ENCODE measurements at places on chromosomes 7 and 10.

GRCh38 chr10:99276848-99277486 is 41.3 kb upstream of the HPSE2 start:
- DNase-seq = no peak

DNA sequence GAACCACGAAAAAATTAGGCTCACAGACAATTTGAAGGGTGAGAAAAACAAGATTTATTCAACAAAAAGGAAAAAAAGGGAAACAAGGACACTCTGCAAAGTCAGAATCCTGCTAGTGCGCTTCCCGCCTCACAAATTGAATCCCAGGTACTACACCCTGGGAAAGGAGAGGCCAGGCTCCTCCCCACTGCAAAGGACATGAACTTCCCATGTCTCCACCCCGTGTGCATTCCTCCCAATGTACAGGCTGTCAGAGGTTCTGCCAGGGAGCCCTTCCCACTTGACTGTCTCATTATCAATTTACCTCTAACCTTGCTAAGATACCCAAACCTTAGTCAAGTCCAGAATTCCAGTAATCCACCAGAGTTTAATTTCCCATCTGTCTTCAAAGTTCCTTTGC is 70.4 kb upstream of the CDK1 start:
- no peak for DNase-seq

- DNase-seq = no peak
Observed at GRCh38 chr10:66457629-66458028, 468.2 kb upstream of the LRRTM3 start.

DNA sequence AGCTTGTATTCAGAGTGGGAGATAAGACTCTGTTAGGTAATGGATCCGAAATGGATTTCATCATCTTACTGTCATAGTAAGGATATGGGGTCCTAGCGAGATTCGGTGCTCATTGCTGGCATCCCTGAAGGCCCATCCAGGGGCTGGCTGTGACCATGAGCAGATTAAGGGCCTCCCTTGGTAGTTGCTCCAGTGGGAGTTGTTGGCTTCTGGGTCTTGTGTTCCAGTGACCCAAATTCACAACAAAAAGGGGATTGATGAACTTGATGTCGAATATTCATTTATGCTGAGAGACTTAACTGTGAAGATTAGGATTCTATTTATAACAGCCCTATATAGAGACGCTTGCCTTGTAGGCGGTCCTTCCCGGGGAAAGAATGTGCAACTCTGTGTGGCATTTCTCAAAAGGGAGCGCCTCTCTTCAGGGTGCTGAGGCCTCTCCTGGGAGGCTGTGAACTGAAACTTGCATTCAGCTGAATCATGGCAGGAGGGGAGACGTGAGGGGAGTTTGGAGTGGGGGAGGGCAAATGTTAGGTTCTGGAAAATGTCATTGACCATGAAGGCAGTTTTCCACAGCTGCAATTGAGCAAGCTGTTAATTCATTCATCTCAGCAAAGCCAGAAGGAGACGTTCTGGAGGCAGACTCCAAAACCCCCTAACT is 233.1 kb upstream of the FZD8 start:
- no peak for DNase-seq

DNA sequence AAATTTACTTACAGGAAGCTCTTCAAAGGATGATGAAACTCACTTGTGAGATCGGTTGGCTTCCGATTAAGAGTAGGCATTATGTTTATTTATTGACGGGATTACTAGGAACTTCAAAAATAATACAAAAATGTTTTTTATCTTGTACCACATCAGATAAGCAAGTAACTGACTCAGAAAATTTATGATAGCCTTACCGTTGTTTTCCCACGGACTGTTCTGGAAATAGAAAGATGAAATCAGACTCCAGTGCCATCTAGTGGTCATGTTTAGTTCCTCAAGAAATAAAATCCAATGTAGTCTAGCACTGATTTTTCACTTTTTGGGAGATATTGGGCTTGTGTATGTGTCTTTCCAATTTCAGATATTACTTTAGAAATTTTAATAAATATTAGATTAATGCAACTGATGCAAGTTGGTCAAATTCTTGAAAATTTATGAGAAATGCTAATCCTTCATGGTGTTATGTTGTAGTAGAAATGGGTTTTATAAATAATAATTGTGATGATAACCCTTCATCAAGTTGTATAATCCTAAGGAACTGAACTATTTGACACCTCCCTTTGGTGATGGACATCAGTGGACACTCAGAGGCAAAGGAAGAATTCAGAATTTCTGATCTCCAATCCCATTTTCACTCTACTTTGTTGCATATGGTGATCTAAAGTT is 168.8 kb downstream of the TMEM26 start:
- DNase-seq = no peak

All from activated CD4-positive, alpha-beta T cell treated with anti-CD3 and anti-CD28 coated beads for 48 hours (primary cell).